ENCODE measurements at places on chromosomes 4 and X.

- H3K4me1 ChIP-seq = no peaks in the 10 kb centered on the region
- DNase-seq = no peak
- no peak overlapping the region for H3K4me3 ChIP-seq
- H3K27ac ChIP-seq = no peak overlapping the region
Measured at GRCh38 chr4:158050942-158051341, 121.9 kb downstream of the GASK1B start.

DNA sequence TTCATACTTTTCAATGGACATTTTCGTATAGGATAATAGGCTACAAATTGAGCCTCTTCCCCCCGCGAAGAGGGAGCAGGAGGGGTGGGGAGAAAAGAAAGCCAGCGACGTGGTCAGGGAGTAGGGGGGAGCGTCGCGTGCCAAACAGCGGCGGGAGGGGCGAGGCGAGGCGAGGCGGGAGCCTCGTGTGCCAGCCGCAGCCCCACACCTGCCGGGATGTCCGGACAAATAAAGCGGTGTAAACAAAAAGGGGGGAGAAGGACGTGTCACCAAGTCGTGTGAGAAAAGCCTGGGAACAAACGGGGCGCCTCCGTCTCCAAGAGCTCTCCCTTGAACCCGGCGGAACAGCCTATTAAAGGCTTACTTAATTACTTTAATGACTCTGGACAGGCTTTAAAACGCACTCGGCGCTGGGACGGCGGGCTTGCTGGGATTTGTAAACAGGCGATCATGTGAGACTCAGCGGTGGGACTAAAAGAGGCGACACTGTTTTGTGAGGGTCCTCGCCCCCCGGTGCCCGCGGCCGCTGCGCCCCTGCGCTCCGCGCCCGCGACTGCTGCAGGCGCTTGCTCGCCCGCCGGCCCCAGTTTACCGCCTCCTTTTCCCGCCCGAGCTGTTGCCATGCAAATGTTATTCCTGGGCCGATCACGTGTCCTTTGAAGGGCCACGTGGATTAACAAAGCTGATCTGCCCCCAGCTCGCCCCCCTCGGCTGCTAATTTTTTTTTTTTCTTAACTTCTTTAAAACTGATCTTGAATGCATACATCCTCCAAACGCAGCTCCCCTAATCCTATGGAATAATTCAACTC is at the start of gene HELT:
Gene HELT (plus strand): TSS at position 527 of the 809 bp plus-strand sequence. CDS start 439 bp downstream, outside the sequence.
- no peak within 1 kb of the TSS for H3K4me3 ChIP-seq
- H3K27ac ChIP-seq = no peak within 1 kb of the TSS
- H3K4me1 ChIP-seq = no peaks in the 10 kb centered on the region
- H3K27me3 ChIP-seq = peaks cover 37% of the 10 kb centered on the region
- H3K36me3 ChIP-seq = no peaks in the 10 kb centered on the region

- H3K4me1 ChIP-seq = peaks cover 6% of the 10 kb centered on the region
- no peak overlapping the region for H3K27ac ChIP-seq
- DNase-seq = no peak
- no peak overlapping the region for H3K4me3 ChIP-seq
- no peaks in the 10 kb centered on the region for H3K27me3 ChIP-seq
Measured at GRCh38 chr4:142815834-142816233, 30.3 kb downstream of the INPP4B start.

GRCh38 chr4:109801895-109802319 is at the start of gene CFI:
Gene CFI, minus strand, starts transcription at chr4:109801999. Its CDS starts 28 bp downstream, at chr4:109801971.
- no peak for DNase-seq
- H3K36me3 ChIP-seq = no peaks in the 10 kb centered on the region
- H3K27me3 ChIP-seq = no peaks in the 10 kb centered on the region
- H3K27ac ChIP-seq = no peak within 1 kb of the TSS

DNA sequence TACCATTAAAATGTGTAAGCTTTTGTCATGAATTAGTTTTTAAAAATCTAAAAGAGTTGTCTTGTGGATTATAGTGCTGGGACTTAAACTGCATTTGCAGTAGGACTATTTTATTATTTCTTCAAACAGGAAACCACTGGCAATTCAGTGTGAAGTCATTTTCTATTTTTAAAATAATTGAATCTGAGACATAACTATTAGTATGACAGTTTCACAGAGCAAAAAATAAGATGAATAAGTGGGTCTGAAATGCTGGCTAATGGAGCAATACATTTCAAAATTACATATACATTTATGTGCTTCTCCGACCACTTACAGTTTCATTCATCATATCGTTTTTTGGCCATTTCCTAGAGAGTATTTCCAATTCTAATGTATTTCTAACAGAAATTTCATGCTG is 75.3 kb upstream of the RAPGEF2 start:
- H3K27me3 ChIP-seq = no peaks in the 10 kb centered on the region
- DNase-seq = no peak
- H3K4me3 ChIP-seq = no peak overlapping the region
- no peaks in the 10 kb centered on the region for H3K4me1 ChIP-seq
- H3K27ac ChIP-seq = no peak overlapping the region

- H3K4me1 ChIP-seq = no peaks in the 10 kb centered on the region
- no peak for DNase-seq
- H3K4me3 ChIP-seq = no peak overlapping the region
- H3K36me3 ChIP-seq = no peaks in the 10 kb centered on the region
- no peaks in the 10 kb centered on the region for H3K27me3 ChIP-seq
Measured at GRCh38 chr4:107017443-107018343, 18.4 kb downstream of the DKK2 start.

- peaks cover 28% of the 10 kb centered on the region for H3K4me1 ChIP-seq
- DNase-seq = no peak
- no peaks in the 10 kb centered on the region for H3K36me3 ChIP-seq
- no peak overlapping the region for H3K27ac ChIP-seq
- H3K27me3 ChIP-seq = no peaks in the 10 kb centered on the region
Measured at GRCh38 chr4:142393127-142393526, 453.0 kb downstream of the INPP4B start.

DNA sequence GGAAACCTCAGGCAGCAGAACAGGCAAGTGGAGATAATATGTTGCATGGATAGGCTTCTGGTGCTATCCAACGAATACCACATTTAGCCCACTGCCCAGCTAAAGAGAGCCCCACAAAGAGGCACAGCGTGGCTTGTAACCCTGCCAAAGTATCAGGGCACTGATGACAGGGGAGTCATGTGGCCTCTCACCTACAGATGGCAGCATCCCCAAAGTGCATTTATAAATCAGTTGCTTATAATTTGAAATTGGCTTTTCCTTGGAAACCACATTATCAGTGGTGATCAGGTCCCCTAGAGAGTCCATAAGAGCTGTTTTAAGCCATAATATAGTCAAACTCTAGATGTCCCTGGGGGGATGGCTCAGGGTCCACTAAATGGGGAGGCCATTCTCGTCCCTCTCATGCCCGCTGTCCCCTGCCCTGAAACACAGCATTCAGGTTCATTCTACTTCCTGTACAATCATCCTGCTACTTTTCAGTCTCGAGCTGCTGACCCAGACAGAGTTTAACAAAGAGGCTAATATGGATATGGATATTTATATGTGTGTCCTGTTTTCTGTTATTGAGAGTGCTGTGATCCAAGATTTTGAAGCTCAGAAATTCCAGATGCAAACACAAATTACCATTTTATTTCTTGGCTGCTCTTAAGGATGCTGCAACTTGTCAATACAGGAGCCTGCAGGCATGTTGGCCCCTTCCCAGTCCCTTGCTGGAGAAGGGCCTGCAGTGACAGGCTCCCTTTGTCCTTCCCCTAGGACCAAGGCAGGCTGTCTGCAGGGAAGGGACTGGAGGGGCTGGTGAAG is 28.5 kb downstream of the SRPX start:
- no peak for DNase-seq
- H3K27ac ChIP-seq = no peak overlapping the region
- H3K36me3 ChIP-seq = no peaks in the 10 kb centered on the region
- H3K4me1 ChIP-seq = no peaks in the 10 kb centered on the region

DNA sequence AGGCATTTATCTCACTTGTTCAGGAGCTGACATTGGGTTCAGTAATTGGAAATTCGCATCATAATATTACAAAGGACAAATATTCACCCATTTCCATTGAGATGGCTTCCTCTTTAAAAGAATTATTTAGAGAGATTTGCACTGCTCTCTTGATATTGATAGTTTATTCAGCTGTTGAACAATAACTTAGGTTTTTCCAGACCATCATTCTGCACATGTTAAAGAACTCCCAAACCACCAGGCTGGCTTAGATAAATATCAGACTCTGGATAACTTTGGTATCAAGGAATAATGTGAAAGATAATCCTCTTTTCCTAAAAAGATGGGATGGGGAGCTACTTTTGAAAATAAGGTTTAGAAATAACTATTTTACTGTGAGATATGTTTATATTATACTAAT is 154.0 kb downstream of the GASK1B start:
- no peaks in the 10 kb centered on the region for H3K4me1 ChIP-seq
- H3K27ac ChIP-seq = no peak overlapping the region
- H3K27me3 ChIP-seq = no peaks in the 10 kb centered on the region
- DNase-seq = no peak
- H3K36me3 ChIP-seq = no peaks in the 10 kb centered on the region

- no peaks in the 10 kb centered on the region for H3K27me3 ChIP-seq
- no peak for DNase-seq
- no peaks in the 10 kb centered on the region for H3K36me3 ChIP-seq
- no peak overlapping the region for H3K27ac ChIP-seq
Measured at GRCh38 chr4:8585721-8586212, 5.6 kb downstream of the GPR78 start.

GRCh38 chr4:139955600-139955999 is 198.4 kb downstream of the MAML3 start:
- H3K4me1 ChIP-seq = no peaks in the 10 kb centered on the region
- H3K27ac ChIP-seq = no peak overlapping the region
- no peak overlapping the region for H3K4me3 ChIP-seq
- DNase-seq = no peak

DNA sequence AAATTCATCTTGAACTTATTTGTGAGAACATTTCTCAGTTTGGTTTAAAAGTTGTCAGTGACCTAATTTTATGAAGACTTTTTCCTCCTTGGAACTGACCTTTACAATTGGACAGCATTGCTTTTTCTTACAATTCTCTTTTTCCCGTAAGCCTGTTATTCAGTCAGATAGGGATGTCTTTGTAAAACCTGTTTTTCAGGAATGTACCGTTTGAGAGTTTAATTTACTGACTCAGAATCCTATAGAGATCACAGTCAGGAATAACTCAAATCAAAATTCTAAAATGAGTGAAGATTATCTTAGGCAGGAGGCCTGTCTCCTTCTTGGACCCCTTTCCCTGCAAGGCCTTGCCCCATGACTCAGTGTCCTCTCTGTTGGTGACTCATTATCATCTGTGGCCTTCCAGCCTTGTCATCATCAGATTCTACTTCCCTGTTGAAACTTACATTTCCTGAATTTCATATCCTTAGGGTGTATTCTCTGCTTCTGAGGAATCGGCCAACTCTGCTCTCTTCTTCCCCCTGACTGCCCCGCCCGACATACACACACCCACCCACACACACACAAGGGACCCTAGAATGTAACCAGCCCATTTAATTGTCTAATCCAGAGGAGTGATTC is 99.8 kb downstream of the ARHGAP10 start:
- H3K27me3 ChIP-seq = no peaks in the 10 kb centered on the region
- no peak overlapping the region for H3K4me3 ChIP-seq
- H3K4me1 ChIP-seq = no peaks in the 10 kb centered on the region
- no peak for DNase-seq
- no peak overlapping the region for H3K27ac ChIP-seq
- H3K36me3 ChIP-seq = no peaks in the 10 kb centered on the region

Data from effector memory CD4-positive, alpha-beta T cell (primary cell).